ENCODE measurements at places on chromosomes 4 and X.

GRCh38 chrX:147884958-147885357 lies 26.8 kb upstream of the FMR1 start:
- DNase-seq, result no peak

- DNase-seq, result no peak
Measured at GRCh38 chrX:123049071-123049625, 134.9 kb upstream of the GRIA3 start.

GRCh38 chr4:156820931-156821330 lies 150.7 kb downstream of the PDGFC start:
- no peak for DNase-seq

- DNase-seq, result no peak
Measured at GRCh38 chr4:110533940-110534339, 58.0 kb downstream of the ENPEP start.

DNA sequence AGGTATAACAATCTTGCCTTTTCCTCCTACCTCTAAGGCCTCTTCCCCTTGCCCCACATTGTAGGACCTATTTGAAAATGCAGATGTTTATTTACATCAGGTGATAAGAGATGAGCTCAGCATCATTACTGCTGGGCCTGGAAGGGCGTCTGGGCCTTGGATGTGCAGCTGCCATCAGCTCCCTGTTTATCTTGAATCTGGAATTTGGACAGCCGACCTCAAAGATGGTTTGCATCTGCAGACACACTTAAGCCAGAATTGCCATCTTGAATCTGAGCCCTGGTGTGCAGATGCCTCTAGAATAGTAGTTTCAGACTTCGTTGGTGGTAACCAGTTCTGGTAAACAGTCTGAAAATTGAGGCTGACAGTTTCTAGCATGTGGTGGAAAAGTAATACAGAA lies 59.0 kb downstream of the FAM193A start:
- DNase-seq, result no peak

DNA sequence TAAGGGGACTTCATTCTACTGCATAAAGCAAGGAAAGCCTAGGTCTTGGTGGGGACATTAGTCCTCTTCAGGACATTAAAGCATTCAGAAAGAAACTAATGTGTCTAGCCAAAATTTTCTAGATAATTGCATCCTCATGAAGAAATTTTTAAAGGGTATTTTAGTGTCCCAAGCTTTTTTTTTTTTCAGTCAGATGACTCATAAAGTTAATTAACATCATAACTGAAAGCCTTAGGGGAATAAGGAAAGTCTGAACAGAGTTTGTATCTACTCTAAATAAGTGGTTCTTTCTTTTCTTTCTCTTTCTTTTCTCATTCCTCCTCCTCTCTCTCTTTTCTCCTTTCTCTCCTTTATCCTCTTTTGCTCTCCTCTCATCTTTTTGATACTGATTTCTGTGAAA lies 202.4 kb downstream of the ADAMTS3 start:
- DNase-seq, result no peak

GRCh38 chr4:173332963-173333657 lies 1.0 kb downstream of the HMGB2 start:
- peak; percentile 8 for DNase-seq

DNA sequence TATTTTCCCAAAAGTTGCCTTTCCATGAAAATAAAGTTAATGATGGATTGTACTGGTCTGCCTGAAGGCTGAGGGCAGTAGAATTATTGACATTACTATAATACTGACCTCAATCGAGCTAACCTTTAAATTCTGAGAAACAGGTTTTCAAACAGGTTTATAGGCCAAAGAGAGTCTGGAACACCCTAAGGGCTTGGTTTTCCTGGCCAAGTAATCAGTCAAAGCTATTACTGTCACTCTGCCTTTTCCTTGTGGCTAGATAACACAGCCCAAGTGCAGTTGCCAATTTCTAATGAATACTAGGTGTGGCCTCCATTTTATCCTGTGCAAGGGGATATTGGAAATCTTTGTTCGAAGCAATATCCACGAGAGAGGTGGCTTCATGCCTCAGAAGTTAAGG lies 75.2 kb downstream of the INTS12 start:
- DNase-seq, result no peak

DNA sequence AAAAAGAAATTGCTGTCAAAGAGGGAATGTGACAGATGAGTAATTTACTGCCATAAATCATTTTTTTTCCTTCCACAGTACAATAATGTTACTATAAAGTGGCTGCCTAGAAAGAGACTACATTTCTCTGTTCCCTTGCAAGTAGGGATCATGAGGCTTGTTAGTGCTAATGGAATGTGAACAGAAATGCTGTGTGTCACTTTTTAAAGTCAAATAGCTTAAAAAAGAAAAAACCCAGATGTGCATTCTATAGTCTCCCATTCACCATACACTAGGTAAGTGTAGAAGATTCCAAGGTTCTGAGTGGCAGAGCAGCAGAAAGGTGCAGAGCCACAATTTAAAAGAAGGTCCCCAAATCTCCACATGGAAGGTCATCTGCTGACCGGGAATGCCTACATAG lies 328.4 kb downstream of the CAMK2D start:
- DNase-seq, result no peak

GRCh38 chr4:37066159-37066558 lies 178.4 kb upstream of the NWD2 start:
- DNase-seq, result no peak

DNA sequence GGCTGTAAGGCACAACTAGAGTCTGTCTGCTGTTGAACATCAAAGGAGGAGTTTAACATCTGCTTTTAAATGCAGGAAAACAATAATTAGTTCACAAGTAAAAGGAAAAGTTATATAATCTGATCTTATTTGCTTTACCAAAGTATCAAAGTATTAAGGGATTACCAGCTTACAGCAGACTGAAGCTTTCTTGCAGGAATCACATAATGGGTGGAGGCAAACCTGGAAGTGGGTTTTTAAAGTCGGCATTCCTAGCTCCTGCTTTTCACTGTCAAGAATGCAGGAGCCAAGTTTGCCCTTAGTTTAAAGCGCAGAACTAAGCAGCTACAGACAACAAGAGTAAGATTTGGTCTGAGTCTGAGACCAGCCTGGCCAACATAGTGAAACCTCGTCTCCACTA lies 122.2 kb downstream of the APBB2 start:
- no peak for DNase-seq

DNA sequence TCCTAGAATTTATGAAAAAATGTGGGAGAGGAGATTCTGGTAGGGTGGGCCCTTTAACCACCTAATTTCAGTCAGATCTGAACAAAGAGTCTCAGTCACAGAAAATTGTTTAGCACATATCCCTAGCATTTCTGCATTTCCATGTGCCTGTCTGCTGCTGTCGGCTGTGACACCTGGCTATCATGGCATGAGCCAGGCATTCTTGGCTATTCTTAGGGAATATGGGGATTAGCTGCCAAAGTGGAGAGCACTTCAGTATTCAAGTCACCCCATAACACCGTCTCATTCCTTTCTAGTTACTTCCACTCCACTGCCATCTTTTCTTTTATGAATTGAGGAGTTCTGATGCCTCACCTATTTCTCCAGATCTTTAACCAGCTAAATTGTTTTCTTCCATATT lies 211.5 kb downstream of the FRAS1 start:
- no peak for DNase-seq

- DNase-seq, result no peak
Measured at GRCh38 chr4:52037689-52038102, 403 bp downstream of the SGCB start.

GRCh38 chr4:128665514-128665913 lies 144.0 kb upstream of the JADE1 start:
- DNase-seq, result no peak

- no peak for DNase-seq
Measured at GRCh38 chr4:145298885-145299284, 118.5 kb upstream of the OTUD4 start.

DNA sequence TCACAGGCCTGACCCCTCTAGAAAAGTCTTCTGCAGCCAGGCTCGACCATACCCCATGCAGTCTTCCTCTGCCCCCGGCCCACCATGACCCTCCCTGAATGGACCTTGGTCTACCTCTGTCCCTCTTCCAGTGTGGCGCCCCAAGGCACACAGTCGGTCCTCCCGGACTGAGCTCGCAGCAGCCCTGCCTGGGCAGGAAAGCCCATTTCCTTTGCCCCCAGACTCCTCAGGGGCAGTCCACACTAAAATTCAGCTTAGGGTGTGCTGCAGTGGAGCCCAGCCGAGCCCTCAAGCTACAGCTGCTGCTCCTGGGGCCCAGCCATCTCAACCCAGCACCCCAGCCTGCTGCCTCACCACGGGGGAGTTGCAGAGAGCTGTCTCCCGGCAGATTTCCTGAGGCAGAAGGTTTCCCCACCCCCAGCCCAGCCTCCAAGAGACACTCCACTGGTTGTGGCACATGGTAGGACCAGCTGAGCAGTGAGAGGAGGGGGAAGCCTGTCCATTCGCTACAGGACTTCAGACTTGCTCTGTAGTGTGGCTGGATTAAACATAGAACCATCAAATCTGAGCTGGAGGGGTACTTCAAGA lies 37.5 kb upstream of the IQSEC2 start:
- no peak for DNase-seq

Data from T follicular helper cell (primary cell).